ENCODE measurements at places on chromosomes 12 and 14.

DNA sequence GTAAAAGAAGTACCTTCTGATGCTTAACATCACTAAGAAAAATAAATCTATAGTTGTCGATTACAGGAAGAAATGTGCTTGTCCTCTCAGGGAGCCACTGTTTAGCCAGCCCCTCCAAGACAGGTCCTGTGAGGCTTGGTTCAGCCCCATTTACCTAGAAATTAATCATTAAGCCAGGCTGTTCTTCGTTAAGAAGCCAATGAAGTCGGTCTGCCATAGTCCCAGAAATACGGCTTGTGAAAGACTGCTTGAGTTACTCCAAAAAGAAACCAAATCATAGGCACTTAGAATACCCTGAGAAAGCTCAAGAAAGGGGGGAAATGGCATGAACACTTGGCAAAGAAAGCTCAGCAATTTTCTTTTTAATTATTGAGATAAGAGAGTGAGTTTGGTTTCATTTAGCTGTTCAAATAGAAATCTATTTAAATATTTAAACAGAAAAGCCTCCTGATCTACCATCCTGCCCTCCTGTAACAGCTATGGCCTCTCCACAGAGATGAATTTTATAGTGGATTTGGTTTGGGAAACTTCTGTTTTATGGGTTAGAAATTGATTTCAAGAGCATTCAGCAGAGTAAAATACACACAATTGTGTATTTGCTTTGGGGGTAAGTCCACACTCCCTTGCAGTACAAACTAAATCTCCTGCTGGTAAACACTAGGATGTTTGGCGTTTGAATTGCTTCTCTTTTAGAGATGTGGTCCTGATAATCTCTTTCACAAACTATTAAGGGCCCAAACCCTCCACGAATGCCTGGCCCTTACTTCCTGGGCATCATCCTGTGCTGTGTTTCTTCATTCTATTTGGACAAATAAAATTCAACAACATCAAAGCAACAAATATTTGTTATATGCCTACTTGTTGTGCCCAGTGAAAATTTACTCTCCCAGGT is 234.4 kb downstream of the SEC23A start:
- DNase-seq = no peak

- DNase-seq = no peak
Measured at GRCh38 chr12:53602176-53602864, 23.9 kb downstream of the ATF7 start.

DNA sequence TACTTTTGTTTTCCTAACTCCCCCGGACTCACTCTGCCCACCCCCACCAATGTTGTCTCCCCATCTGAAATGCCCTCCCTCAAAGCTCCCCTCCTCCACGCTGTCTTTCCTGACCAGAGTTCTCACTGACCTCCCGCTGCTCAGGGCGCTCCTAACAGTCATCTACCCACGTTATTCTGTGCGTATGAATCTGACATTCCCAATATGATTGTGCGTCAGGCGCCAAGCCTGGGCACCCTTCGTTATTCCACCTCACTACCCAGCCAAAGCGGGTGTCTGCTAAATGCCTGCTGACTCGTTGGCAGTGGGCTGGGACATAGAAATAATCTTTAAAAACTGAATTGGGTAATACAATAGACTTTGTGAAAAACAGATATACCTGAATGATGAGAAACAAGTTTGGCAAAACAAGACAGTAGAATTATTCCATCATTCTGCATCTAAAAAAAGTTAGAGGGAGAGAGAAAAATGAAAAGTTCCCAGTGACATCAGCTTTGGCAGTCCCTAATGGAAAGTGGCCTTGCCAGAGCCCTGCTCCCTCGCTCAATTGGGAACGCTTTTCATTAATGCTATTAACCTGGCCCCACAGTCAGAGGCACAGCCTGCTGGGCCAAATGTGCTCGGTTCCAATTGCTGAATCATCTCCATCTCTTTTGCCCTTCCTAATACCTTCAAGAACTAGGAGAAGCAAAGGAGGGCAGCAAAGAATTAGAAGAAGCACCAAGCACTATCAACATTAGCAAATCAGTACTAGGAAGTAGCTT is 74.0 kb upstream of the PLXNC1 start:
- DNase-seq = no peak

DNA sequence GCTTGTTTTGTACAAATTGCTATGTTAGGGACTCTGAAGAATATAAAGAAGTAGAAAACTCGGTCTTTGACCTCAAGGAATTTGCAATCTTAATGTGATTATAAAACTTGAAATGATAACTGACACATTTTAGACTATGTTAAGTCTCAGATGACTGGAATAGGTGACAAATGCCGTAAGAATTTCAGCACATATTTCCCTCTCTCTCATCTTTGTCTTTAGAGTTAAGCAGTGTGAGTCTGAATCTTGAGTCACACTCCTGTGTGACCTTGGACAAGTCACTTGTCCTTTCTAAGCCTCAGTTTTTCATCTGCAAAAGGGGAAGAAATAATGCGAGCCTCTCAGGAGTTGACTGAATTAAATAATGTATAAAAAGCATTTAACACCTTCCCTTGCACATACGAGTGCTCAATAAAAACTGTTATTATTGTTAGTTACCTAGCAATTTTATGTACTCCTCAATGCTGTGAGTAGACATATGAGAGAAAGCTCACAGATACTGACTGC is 103.7 kb downstream of the DYRK2 start:
- no peak for DNase-seq

DNA sequence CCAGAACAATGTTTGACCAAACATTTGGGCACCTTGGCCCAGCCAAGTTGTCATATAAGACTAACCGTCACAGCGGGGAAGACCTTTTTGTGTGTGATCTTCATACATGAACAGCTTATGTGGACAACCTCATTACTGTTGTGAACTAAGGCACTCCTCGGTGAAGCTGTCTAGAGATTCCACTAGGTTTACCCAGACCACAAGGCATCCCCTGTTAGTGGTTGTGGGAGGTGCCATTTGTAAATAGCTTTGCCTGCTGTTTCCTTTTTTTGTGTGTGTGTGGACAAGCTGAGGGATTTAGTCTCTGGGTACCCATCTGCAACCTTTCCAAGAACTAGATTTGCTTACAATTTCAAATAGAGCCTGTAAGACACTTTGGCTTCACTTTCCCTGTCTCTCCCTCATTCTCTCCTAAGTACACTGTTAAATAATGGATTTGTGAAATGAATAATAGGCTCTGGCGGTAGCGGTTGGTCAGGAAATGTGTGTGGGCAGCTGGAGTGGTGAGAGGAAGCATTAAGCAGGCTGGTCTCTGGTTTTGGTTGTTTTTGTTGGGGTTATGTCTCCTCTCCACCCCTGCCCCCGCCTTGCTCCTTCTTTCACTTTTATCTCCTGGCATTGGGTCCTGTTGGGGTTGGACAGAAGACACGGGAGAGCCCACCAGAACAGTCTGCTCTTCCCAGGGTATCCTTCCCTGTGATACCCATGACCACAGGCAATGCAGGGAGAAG is 727.6 kb downstream of the VRK1 start:
- no peak for DNase-seq

DNA sequence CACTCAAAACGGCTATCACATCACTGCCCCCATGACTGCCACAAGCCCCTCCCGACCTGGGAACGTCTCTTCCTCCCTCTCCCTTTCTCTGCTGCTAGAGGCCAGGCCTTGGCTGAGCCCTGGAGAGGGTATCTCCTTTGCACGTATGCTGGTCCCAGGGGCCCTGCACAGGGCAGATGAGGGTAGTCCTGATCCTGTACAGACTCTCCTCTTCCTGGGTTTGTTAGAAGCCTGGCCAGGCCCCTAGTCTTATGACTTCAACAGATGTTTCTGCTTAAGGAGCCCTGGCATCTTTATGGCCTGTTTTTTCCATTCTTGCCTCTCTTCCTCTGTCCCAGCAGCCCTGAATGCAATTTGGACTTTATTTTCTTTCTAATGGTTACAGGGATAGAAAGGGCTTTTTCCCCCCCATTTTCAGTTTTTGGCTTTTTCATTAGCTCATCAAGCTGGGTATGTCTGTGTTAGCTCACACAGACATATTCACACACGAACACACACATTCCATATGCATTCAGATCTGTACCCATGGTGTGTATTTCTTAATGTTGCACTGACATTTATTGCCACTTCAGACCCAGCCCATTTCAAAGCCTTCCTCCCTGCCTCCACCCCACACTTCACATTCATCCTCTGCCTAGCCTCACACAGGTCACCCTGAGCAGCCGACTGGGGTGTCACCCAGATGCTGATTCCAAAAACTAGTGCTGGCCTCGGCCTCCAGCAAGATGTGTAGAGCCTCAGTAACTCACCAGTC is 203.2 kb downstream of the ZFP36L1 start:
- DNase-seq = no peak

DNA sequence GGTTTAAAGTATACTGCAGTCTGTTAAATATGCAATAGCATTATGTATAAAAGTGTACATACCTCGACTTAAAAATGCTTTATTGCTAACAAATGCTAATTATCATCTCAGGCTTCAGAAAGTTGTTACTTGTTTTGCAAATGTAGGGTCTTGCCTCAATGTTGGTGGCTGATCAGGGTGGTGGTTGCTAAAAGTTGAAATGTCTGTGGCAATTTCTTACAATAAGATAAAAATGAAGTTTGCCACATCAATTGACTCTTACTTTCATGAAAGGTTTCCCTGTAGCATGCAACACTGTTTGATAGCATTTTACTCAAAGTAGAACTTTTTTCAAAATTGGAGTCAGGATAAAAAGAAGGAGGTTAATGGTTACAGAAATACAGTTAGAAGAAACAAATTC is 407.7 kb upstream of the OR4E1 start:
- no peak for DNase-seq

- no peak for DNase-seq
Measured at GRCh38 chr12:60849723-60850122, 1253.9 kb downstream of the SLC16A7 start.

- DNase-seq = no peak
Measured at GRCh38 chr12:70576341-70577282, 60.6 kb downstream of the PTPRB start.

- no peak for DNase-seq
Measured at GRCh38 chr12:79897617-79898016, 37.3 kb downstream of the PPP1R12A start.

GRCh38 chr14:49954171-49954631 is 61.3 kb downstream of the ARF6 start:
- DNase-seq = no peak

GRCh38 chr12:124140944-124141486 is 153.9 kb upstream of the RFLNA start:
- no peak for DNase-seq

DNA sequence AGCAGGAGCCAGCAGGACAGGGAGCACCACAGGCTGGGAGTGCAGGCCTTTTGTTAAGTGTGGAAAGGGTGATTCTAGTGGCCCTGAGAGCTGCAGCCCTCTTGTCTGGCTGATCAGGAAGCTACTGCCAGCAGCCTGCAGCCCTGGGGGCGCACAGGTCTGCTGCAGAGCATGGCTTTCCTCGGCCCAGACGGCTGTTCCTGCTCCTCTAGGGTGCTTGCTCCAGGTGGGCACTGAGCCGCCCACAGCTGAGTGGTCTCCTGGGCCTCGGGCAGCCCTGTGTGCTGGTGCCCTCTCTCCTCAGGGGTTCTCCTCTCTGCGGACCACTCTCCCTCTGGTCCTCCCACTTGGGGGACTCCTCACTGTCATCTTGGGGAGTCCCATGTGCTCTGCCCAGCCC is 18.9 kb downstream of the CCDC88C start:
- no peak for DNase-seq

- no peak for DNase-seq
Measured at GRCh38 chr14:62179367-62180018, 417.3 kb downstream of the SNAPC1 start.

DNA sequence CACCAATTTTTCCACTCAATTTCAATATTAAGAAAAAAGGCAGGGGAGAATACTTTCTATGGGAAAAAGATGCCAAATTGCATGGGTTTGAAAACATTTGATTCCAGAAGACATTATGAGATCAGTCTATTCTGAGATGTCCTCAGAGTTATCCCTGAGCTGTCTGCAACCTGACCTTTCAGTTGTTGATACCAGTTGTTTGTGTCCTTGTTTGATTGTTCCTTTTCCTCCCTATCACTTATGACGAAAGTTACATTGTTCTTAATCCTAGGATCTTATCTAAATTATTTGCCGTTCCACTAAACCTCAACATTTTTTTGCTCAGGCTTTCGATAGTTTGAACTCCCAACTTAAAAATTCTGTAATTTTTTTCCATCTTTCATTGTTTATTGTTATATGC is 336.3 kb upstream of the NOVA1 start:
- DNase-seq = no peak

GRCh38 chr12:53053218-53054111 is 3.6 kb downstream of the TNS2 start:
- peak; percentile 73 for DNase-seq

GRCh38 chr12:81974762-81975161 is 215.6 kb upstream of the PPFIA2 start:
- DNase-seq = no peak

DNA sequence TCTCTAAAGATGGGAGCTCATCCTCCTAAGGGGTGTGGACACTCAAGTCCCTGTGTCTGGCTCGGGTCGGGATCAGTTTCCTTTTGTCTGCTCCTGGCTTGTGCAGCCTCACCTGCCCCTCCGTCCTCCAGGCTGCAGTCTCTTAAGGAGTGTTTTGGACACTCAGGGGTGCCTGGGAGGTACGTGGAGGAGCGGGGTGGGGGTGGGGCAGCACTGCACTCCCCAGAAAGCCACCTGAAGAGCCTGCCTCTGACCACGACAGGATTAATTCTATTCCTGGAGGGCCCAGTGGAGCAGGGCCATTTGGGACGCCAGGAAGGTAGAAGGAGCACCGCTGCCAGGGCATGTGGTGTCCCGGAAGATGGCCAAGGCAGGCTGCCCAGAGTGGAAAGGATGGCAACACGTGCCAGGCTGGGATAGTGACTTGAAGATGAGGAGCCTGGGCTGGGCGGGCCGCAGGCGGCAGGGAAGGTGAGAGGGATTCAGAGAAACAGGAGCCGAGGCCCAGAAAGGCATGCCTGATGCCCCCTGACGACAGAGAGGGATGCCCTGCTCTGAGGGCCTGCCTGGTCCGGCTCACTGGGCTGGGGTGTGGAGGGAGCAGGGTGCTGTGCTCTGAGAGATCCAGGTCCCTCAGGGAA is 14.8 kb upstream of the LRTM2 start:
- DNase-seq = no peak

DNA sequence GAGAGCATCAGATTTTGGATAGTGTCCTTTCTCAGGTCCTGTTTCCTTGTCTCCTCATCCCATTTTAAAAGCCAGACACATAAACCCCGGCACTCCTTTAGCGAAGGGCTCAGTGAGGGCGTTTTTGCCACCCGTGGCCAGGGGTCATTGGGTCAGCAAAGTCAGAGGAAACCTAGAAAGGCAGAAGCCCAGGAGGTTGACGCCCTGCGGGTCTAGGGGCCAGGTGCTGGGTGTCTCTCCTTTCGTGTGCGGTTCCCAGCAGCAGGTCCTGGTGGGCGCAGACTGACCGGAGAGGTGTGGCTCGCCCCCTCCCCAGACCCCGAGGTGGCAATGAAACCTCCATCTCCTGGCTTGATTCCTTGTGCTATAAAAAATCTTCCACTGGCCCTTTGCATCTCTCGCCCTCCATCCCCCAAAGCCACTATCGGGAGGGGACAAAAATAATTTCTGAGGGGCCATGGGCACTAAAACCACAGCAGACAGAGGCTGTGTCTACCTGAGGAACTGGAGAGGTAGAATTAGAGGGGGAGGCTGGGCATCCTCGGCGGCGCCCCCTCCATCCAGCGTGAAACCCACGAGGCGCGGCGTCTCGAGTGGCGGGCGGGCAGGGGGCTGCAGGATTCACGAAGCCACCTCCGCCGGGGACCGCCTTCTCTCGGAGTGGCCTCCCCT is 858 bp upstream of the FRMD6 start:
- DNase-seq = peak; percentile 54

- no peak for DNase-seq
Measured at GRCh38 chr14:105987563-105987962, 461.2 kb downstream of the TMEM121 start.

Data from activated CD8-positive, alpha-beta memory T cell treated with anti-CD3 and anti-CD28 coated beads, Interleukin-2, amount 50 U/mL, for 48 hours (primary cell).